ENCODE measurements at places on chromosomes 2 and 18.

- DNase-seq: no peak
These were observed 32.0 kb downstream of the ERCC3 start for GRCh38 chr2:127261804-127262406.

DNA sequence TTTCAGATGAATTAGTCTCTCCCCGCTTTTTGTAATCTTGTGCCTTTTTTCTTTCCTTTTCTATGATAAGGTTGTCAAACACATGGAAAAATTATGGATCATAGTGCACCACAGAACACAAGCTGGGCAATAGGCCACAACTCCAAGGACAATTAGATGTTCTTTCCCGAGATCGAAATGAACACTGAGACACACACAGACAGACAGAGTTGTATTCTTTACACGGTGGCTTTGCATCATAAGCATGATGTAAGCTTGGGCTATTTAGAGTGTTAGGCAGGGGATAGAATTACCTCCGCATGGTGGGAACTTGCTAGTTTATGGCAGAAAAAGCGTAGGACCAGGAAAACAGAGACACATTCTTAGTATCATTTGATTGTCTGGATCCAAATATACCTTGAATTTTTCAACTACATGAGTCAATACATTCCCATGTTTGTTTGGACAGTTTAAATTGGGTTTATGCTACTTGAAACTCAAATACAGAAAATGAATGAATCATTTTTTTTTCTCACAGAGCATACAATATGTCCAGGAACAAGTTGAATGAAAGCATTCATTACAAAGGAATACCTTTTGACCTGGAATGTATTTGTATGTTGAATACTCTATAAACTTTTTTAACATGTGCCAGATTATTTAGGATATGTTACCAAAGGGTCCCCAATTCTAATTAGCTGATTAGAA is 1611.5 kb upstream of the TMEFF2 start:
- no peak for DNase-seq

DNA sequence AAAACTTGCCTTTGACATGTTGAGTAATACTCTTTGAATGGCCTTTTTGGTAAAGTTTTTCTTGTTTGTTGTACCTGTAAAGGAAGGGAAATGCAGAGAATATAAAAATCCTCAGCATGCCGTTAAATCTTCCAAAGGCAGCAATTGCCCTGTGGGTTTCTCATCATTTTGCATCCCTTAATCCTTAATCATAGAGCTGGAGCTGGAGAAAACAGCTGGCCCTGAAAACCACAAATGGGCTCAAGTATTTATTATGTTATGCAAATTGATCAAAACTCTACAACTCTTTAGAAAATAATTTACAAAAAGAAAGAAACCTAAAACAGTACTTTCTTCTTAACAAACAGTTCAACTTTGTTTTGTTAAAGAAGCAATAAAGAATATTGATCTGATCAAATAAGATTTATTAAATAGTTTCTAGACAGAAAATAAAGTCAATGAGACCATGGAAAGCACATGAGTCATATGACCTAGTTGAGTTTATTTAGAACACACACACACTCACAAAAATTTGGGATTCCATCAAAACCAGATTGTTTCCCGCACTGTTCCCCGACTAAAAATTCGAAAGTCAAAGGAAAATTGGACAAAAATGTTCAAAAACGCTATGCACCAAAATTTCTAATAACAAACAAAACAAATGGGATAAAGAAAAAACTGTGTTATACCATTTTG is 309.0 kb downstream of the GULP1 start:
- DNase-seq: no peak

DNA sequence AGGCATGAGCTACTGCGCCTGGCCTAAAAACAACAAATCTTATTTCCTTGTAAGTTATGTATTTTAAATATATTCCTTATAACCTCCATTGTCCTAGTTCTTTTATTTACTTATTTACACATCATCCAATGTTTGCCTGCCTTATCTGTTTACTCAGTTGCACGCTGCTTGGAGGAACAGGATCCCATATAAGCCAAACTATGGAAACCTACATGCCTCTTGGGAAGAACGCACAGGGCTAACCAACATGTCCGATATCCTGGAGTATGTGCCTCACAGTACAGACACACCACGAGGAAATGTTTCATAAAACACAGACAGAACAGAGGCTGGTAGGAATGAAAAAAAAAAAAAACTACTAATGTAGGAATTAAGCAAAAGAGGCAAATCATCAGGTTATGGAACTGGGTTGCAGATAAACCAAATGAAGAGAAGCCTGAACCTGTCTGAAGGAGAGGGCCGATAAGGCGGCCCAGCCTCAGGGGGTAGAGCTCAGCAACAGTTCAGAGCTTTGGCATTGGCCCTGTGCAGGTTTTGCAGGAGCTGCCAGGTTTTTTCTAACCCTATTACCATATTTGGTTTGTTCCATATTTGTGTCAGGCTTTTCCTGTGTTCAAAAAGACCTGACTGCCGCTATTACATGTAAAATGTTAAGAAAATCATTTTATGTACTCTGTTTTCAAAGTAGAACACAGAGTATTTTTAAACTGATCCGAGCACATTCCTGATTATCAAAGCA is 19.9 kb upstream of the SP3 start:
- DNase-seq: no peak

- no peak for DNase-seq
These were observed 386.4 kb upstream of the CYRIA start for GRCh38 chr2:17052001-17052400.

DNA sequence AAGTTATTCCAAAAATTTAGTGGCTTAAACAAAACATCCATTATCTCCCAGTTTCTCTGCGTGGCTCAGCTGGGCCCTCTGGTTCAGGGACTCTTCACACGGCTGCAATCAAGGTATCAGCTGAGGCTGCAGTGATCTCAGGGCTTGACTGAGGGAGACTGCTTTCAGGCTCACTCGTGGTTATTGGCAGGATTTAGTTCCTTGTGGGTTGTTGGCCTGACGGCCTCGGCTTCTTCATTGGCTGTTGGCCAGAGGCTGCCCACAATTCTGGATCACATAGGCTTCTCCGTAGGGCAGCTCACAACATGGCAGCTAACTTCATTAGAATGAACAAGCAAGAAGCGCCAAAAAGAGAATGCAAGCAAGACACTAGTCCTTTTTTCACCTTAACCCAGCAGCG is 90.1 kb downstream of the ABI2 start:
- DNase-seq: no peak

DNA sequence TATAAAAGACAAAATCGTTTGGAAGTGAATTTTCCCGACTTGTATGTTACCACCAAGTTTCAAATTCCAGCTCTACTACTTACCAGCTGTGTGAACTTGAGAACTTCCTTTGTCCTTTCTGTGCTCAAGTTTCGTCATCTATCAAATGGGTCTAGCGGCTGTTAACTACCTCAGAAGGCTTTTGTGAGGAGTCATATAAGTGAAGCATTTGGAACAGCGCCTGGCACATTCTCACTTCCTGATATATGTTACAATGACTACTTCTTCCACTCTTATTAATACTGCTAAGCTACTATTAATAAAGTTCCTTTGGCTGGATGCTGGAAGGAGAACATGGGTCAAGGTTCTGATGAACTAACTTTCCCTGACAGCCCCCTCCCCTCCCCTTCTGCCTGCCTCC is 104.5 kb downstream of the MEIS1 start:
- DNase-seq: no peak

GRCh38 chr18:48186131-48186766 is 222.9 kb downstream of the ZBTB7C start:
- DNase-seq: no peak

- no peak for DNase-seq
These were observed 75.6 kb downstream of the TMEM247 start for GRCh38 chr2:46555011-46555410.

DNA sequence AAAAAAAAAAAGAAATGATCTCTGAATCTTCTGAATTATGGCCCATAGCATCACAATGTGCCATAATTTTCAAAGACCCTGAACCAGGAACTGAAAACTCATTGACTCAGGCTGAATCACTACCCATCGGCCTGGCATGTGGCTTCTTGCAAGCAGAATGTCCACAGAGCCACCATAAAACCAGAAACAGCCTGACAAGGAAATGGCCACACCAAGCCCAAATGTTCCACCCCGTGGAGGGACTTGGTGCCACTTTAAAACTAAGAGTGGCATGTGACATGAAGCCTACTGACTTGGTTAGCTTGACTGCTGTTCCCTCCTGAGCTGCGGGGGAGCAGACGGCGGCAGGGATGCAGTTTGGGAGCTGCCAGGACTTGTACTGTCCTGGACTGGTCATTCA is 71.2 kb upstream of the RBM44 start:
- DNase-seq: no peak

DNA sequence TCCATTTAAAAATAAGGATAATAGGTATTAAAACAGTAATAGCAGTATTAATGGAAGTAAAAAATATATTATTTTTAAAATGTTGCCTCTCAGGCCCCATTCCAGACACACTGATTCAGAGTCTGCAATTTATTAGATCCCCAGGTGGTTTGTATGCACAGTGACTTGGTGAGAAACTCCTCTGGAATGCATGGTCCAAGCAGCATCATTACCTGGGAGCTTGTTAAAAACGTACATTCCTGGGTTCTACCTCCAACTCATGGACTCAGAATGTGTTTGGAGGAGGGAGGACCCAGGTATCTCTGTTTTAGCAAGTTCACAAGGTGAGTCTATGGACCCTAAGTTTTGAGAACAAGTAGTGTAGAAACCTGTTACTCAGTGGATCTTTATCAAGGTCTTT is 95.6 kb downstream of the ITGA4 start:
- DNase-seq: peak; percentile 2

- DNase-seq: peak; percentile 55
These were observed 61.6 kb downstream of the ST3GAL5 start for GRCh38 chr2:85826990-85827878.

DNA sequence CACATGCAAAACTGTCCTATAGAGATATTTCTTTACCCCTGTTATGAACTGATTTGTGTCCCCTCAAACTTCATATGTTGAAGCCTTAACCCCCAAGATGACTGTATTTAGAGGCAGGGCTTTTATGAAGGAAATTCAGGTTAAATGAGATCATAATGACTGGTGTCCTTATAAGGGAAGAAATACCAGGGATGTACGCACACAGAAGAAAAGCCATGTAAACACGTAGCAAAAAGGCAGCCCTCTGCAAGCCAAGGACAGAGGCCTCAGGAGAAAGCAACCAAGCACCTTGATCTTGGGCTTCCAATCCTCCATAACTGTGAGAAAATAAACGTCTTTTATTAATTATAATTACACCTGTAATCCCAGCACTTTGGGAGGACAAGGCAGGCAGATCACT is 101.3 kb upstream of the NDUFV2 start:
- DNase-seq: no peak

DNA sequence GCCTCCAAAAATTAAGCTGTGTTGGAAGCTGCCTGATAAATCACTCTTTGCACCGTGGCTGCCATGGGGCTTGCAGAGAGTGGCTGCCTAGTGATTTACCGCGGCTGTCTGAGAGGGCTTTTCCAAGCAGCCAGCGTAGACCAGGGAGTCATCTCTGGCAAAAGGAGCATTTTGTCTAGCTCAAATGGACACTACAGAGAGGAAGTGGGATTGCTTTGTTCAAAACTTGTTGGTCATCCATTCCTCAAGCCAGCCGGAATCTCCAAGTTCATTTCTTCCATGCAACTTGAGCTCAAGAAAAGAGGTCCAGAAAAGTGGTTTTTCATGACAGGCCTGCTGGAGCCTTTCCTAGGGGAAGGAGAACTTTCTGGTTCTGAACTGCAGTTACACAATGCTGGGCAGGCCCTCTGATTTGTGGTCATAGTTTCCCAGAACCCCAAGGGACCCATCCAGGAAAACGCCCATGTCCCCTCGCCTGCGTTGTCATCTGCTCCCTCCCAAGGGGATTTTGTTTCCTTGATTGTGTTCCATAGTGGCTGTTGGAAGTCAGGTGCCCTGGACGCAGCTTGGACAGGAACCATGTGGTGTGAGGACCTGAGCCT is 108.1 kb downstream of the TRIB2 start:
- no peak for DNase-seq

DNA sequence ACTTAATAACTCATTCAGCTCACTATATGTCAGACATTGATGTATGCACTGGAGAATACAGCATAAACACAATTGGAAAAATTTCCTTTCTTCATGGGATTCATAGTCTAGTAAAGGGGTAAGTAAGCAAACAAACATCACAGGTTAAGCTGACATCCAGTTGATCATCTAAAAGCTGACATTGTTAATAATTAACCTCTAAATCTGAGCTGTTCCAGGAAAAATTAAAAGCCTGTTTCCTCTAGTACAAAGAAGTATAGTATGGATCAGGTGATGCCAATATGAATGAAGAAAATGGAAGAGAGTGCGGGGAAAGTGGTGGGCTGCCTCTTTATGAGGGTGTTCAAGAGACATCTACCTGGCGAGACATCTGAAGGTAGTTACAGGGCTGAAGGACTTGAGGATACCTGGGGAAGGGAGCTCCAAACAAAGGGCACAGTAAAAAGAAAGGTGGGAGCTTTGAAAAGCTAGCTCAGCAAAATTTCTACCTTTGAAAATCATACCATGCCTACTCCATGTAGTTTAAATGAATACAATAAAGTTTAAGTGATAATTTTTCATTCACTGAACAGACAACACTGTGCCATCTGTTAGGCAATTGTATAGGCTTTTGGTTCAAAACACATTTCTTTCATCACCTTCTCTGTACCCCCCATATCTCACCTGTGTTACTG is 619.3 kb downstream of the TRIB2 start:
- no peak for DNase-seq

GRCh38 chr2:187774551-187775071 is 220.4 kb upstream of the TFPI start:
- peak; percentile 2 for DNase-seq

DNA sequence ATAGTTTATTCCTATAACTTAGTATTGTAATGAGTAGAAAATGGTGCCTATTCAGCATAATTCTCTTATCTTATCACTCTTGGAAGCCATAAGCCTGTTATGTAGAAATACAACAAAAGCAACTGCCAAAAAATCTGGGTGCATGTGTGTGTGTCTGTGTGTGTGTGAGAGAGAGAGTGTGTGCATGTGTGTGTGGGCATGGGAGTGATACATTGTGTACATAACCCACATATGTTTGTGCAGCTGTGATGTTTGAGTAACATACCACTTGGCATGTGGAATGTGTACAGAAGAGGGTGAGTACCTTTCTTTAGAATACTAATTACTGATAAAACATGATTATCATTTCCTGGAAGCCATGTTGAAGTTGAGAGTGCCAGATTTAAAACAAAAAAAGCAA is 642.3 kb upstream of the SYT4 start:
- no peak for DNase-seq

GRCh38 chr2:75421986-75422385 is 138.8 kb downstream of the EVA1A start:
- no peak for DNase-seq

DNA sequence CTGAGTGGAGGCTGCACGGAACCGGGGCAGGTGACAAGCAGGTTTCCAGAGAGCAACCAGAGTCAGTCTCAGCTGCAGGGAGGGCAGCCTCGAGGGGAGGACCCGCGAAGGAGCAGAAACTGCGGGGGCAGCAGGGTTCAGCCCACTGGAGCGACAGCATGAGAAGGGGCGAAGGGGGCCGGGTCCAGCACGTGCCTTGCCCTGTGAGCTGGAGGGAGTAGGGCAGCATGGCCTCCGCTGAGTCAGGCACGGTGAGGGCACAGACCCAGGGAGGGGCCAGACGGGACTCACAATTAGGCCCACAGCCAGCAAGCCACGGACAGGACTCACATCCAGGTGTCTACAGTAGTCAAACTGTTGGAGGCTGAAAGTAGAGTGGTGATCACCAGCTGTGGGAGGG is 22.7 kb upstream of the ATP9B start:
- no peak for DNase-seq

Measured in SW 1271 (cell line).